ENCODE measurements at places on chromosomes 7 and 10.

GRCh38 chr10:32376771-32377170, 29.8 kb upstream of the EPC1 start:
- no peak for DNase-seq

GRCh38 chr7:143954135-143954534, 509 bp upstream of the OR2F1 start:
- DNase-seq: no peak

DNA sequence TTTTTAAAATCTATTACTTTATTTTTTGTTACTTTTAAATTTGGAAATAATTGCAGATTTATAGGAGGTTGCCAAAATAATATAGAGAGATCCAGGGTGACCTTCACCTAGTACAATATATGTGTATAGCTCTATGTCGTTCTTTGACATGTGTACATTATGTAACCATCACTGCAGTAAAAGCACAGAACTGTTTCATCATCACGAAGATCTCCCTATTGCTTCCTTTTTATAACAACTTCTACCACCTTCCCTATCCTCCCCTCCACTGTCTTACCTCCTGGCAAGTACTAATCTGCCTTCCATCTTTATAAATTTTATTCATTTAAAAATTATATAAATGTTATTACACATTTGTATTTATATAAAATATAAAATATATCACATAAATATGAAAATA, 251.0 kb downstream of the AUTS2 start:
- DNase-seq: no peak

DNA sequence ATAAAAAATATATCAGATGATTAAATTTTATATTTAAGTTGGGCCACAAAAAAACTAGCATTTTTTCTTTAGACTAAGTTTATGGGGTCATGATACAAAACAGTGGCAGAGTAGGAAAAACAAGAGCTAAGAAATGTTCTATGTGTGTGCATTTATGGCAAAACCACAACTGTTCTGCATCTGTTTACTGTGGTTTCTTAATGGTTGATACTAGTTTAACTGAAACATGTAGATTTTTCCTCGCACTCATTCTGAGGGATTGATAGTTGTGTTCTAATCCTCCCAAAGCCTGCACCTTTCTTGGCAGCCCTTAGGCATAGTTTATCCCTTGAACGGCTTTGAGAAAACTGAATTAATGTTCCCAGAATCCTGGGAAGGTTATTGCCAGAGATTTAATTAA, 66.6 kb upstream of the PHYHIPL start:
- no peak for DNase-seq

DNA sequence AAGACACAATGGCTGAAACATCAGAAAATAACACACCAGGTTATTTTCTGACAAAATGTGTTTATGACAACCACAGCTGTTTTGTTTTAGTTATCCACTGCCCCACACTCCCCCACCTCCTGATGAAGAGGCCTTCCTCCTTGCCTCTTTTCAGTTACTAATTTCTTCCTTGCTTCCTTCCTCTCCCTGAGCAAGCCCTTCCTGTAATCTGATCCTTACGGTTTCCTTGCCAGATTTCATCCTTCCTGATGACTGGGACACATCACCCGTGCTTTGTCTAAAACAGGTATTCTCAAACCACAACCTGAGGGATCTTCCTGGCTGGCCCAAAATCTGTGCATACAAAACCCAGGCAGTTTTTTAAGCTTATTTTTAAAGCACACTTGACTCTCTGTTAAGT, 39.4 kb downstream of the CHST15 start:
- no peak for DNase-seq

- peak; percentile 77 for DNase-seq
These were observed 33.9 kb downstream of the CACUL1 start for GRCh38 chr10:118720685-118721538.
